ENCODE measurements at places on chromosomes 16 and 17. TPM values are rescaled to one million over a fixed set of nuclear protein-coding genes. Genes with fewer than 3 reads are reported as not detected.
A peak's percentile ranks its signal among the peaks of the same experiment; 100 is the strongest.

GRCh38 chr16:64416216-64417005 lies 705.5 kb downstream of the CDH11 start:
- H3K4me3 ChIP-seq, result no peak overlapping the region
- H3K27ac ChIP-seq, result no peak overlapping the region
- no peaks in the 10 kb centered on the region for H3K36me3 ChIP-seq
- H3K4me1 ChIP-seq, result no peaks in the 10 kb centered on the region

DNA sequence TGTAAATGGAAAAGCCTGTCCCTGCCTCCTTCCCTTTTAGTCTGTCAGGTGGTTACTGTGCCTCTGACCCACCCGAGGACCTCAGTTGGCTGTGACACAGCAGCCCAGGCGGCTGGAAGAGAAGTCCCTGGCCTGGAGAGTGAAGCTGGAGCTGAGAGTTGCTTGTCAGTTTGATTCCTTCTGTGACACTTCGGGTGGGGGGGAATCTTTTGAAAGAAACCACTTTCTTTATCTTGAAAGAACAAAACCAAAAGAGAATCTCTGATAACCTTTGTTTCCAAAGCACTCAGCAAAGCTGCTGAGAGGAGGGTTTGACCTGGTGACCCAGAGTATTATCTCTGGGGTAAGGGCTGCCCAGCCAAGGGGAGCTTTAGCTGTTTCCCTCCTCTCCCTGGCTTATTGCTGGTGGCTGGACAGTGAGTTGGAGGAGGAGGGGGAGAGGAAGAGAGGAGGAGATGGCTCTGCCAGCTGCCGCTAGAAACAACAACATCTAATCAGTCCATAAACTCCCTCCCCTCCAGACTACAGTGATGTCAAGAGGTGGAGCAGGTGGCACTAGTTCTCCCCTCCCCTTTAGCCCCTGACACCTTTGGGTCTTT lies 34.0 kb downstream of the YPEL2 start:
- H3K27ac ChIP-seq, result peak overlapping the region; percentile 73
- no peak overlapping the region for H3K4me3 ChIP-seq
- DNase-seq, result peak; percentile 32
- peaks cover under 1% of the 10 kb centered on the region for H3K36me3 ChIP-seq

DNA sequence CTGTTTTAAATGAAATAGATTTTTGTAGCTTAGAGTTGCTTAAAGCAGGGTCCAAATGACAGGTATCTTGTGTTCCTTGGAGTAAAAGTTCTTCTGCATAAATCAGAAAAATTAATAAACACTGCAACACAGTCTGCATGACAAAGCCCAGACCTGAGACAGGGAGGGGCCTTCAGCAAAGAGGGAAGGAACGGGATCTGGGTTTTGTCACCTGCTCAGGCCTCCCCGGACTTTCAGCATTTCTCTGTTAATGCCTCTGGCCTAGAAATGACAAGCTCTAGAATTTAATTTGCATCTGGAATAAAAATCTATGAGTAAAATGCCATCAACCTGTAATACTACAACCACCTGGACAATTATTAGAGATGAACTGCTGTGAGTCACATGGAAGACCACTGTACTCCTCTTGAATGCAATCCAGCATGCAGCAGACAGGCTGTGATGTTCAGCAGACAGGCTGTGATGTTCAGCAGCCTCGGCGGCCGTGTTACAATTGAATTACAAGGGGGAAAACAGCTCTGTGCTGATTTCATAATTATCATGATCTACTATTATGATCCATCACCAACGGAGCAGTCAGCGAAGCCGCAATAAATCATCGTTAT lies 170.2 kb downstream of the TOX3 start:
- no peak for DNase-seq
- no peaks in the 10 kb centered on the region for H3K4me1 ChIP-seq
- no peaks in the 10 kb centered on the region for H3K36me3 ChIP-seq
- no peak overlapping the region for H3K27ac ChIP-seq
- H3K4me3 ChIP-seq, result no peak overlapping the region
- H3K27me3 ChIP-seq, result no peaks in the 10 kb centered on the region

DNA sequence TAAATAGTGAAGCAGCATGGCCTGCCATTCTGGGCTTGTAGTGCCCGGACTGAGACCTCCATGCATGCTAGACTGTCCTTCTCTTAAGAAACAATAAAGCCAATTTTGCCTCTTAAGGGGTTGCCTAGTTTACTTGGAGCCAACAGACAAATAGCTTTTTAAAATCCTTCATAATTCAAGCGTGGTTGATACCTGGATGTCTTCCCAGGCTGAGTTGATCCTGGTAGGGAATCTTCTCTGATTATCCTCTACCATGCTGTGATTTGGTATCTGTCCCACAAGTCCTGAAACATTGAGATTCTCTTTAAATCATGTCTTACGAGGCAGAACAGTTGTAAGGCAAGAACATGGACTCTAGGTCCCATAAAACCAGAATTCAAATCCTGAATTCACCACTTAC lies 359.6 kb upstream of the CCL2 start:
- H3K27me3 ChIP-seq, result no peaks in the 10 kb centered on the region
- no peaks in the 10 kb centered on the region for H3K4me1 ChIP-seq
- H3K27ac ChIP-seq, result no peak overlapping the region
- no peaks in the 10 kb centered on the region for H3K36me3 ChIP-seq

DNA sequence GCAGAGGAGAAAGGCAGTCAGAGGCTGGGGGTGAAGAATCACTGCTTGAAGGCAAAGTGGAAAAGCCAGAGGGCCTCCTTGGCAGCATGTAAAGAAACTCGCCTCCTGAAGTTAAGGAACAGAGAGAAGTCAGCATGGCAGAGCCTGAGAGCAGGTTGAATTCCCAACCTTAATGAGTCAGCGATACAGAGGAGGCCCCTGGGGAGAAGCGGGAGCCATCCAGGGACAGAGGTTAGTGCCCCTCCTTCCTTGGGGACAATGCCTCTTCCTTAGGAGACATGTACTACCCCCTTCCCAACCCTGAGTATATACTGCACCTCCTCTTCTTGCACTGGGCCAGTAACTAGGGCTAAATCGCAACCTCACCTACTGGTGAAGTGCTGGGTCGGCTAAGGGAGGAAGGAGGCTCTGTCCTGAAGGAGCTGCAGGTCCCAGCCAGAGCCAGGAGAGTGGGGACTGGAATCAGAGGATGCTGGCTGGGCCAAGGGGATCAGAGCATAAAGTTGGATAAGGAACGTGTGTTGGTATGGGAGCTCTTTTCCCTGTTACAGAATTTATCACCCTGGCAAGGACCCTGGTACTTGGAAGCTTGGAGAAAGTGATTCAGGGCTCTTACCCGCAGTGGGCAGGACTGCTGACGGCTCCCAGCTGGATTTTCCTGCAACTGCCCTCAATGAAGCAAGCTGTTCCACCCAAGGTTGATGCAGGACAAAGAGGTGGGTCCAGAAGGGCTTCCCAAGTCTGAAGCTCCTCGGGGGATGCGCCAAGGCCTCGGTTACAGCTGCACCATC lies 5.4 kb upstream of the AANAT start:
- H3K27me3 ChIP-seq, result no peaks in the 10 kb centered on the region
- no peak overlapping the region for H3K27ac ChIP-seq

DNA sequence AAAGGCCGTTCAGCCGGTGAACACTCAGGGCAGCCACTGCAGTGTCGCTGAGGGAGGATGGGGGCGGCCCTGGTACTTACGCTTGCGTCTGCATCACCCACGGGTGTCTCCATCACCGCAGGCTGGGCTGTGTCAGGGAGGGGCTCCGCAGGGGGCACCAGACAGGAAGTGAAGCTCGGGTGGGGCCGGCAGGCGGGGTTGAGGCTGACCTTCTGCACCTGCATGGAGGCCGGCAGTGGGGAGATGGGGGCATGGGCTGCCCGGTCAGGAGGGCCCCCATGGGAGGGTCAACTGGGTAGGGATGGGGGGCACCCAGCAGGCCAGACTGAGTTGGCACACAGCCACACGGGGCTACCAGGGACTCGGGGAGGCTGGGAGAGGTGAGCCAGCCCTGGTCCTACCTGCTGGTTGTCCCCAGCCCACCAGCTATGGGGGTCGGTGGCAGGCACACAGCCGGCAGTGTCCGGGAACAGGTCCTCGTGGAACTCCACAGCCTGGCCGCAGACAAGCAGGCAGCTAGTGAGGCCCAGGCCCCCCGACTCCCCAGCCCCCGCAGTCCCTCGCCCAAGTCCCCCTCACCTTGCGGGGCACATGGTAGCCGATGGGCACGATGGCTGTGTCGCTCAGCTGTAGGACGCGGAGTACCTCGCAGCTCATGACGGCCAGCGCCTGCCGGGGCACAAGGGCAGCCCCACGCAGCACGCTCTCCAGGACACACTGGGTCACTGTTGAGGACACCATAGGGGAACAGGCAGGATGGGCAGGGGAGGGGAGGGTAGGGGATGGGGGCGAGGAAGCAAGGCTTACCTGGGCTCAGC lies 7.2 kb upstream of the VASN start:
- H3K27me3 ChIP-seq, result no peaks in the 10 kb centered on the region
- H3K36me3 ChIP-seq, result peaks cover 67% of the 10 kb centered on the region
- H3K4me1 ChIP-seq, result peaks cover 42% of the 10 kb centered on the region
- peak; percentile 75 for DNase-seq
- H3K4me3 ChIP-seq, result no peak overlapping the region

DNA sequence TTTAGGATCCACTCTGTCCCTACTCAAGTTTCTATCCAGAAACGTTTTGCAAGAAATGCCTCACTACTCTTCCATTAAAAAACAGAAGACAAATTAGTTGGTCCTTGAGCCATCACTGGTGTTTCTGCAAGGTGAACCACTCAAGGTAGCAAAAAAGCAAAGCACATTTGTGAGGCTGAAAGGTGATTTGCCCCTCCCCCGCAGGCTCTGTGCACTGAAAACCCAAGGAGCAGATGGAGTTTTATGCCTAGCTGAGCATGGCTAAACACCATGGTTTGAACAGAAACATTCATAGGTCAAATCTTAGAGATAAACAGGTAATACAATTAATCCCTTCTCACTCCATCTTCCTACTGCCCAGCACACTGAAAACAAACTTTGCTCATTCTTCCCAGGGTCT lies 538.2 kb upstream of the CDH5 start:
- no peak overlapping the region for H3K27ac ChIP-seq
- H3K36me3 ChIP-seq, result no peaks in the 10 kb centered on the region
- no peak overlapping the region for H3K4me3 ChIP-seq
- no peaks in the 10 kb centered on the region for H3K4me1 ChIP-seq
- DNase-seq, result no peak
- no peaks in the 10 kb centered on the region for H3K27me3 ChIP-seq

Gene CHRNE
- 0.99 TPM for total RNA-seq

Gene GPR179
- total RNA-seq, result 0.10 TPM

- no peak overlapping the region for H3K4me3 ChIP-seq
- no peaks in the 10 kb centered on the region for H3K36me3 ChIP-seq
- DNase-seq, result peak; percentile 62
- H3K27me3 ChIP-seq, result no peaks in the 10 kb centered on the region
- H3K27ac ChIP-seq, result no peak overlapping the region
Measured at GRCh38 chr16:71467810-71468209, 5.8 kb upstream of the ZNF23 start.

DNA sequence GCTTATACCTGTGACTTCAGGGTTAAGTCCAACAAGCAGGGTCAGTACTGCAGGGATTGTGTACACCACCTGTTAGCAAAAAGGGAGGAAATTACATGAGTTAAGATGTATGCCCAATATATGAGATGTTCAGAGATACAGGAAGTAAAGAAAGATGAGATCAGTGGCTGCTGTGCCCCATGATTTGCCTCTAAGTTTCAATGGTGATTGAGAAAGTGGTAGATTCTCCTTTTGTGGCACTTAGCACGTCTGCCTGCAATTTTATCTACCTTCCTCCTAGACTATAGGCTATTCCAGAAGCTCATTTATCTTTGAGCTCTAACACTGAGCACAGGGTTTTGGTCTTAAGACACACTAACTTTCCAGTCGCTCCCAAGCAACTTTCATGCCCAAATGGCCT lies 3.6 kb downstream of the TMEM220 start:
- H3K27ac ChIP-seq, result no peak overlapping the region
- no peaks in the 10 kb centered on the region for H3K36me3 ChIP-seq
- DNase-seq, result no peak
- H3K4me1 ChIP-seq, result peaks cover 9% of the 10 kb centered on the region

GRCh38 chr17:48037036-48037837 lies at the start of gene COPZ2:
Gene COPZ2, minus strand, starts transcription at chr17:48037797. Its CDS starts 20 bp downstream, at chr17:48037777.
- no peak within 1 kb of the TSS for H3K27ac ChIP-seq
- peak; percentile 79 for DNase-seq
- peaks cover 15% of the 10 kb centered on the region for H3K4me1 ChIP-seq
- peak within 1 kb of the TSS; percentile 70 for H3K4me3 ChIP-seq
- H3K36me3 ChIP-seq, result no peaks in the 10 kb centered on the region

Gene ZG16
- not detected for total RNA-seq

GRCh38 chr17:68851890-68852289 lies 103.3 kb downstream of the ABCA8 start:
- no peak overlapping the region for H3K27ac ChIP-seq
- no peaks in the 10 kb centered on the region for H3K4me1 ChIP-seq
- DNase-seq, result no peak
- no peaks in the 10 kb centered on the region for H3K36me3 ChIP-seq
- no peak overlapping the region for H3K4me3 ChIP-seq

GRCh38 chr17:11122908-11123307 lies 118.1 kb upstream of the SHISA6 start:
- H3K36me3 ChIP-seq, result no peaks in the 10 kb centered on the region
- DNase-seq, result no peak
- H3K4me1 ChIP-seq, result no peaks in the 10 kb centered on the region

DNA sequence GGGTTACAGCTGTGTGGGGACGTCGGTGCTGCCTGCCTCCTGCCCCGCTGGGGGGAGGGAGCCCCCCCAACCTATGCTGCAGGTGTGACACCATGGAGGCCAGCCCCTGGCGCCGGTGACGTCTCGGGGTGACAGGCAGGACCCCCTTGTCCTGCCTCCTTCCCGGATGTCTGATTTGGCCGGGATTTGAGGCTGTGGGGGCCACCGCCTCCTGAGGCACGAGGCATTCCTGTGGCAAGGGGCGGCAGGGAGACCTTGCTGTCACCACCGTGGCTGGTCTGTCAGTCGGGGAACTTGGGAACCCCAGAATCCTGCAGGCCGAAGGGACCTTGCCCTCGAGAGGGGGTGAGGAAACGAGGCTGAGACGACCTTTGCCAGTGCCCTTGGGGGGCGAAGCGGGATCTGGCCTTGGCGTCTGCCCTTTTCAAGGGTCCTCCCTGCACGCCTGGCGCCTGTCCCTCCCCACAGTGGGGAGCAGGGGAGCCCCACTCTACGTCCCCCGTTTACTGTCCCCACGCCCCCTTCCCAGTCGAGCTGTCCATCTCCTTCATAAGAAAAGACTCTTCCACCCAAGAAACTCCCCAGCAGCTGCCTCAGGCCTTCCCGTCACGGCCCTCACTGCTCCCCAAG lies 74.4 kb downstream of the METRNL start:
- no peaks in the 10 kb centered on the region for H3K4me1 ChIP-seq
- H3K27ac ChIP-seq, result no peak overlapping the region
- no peaks in the 10 kb centered on the region for H3K27me3 ChIP-seq

Gene REXO5
- 0.97 TPM for total RNA-seq

Gene NAA38
- total RNA-seq, result 22.0 TPM

Gene TBC1D3D
- total RNA-seq, result 2.3 TPM

- H3K27ac ChIP-seq, result no peak overlapping the region
- peaks cover 10% of the 10 kb centered on the region for H3K4me1 ChIP-seq
- H3K4me3 ChIP-seq, result no peak overlapping the region
- no peaks in the 10 kb centered on the region for H3K36me3 ChIP-seq
Measured at GRCh38 chr17:63967953-63968352, 4.8 kb downstream of the SCN4A start.

All from B cell (primary cell).